ENCODE measurements at places on chromosomes 3 and 15. TPM values are rescaled to one million over a fixed set of nuclear protein-coding genes. Genes with fewer than 3 reads are reported as not detected.

GRCh38 chr15:93121107-93121506, 32.1 kb upstream of the RGMA start:
- no peak overlapping the region for H3K4me3 ChIP-seq
- no peak for DNase-seq
- H3K4me1 ChIP-seq: peaks cover 4% of the 10 kb centered on the region
- H3K27ac ChIP-seq: no peak overlapping the region

FILIP1L gene
- 1.4 TPM for total RNA-seq

KLHL40 gene
- total RNA-seq: not detected

DNA sequence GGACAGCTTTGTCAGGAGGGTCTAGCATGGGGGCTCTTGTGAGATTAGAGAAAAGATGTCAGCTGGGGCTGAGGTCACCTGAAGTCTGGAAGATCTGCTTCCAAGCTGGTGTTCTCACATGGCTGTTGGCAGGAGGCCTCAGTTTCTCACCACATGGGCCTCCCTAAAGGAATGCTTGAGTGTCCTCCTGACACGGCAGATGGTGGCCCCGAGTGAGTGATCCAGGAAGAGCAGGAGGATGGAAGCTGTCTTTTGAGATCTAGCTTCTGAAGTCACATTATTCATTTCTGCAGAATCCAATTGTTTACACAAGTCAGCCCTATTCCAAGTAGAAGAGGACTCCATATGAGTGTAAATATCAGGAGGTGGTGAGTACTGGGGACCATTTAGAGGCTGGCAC, 344.0 kb upstream of the PROK2 start:
- no peaks in the 10 kb centered on the region for H3K36me3 ChIP-seq
- H3K4me1 ChIP-seq: peaks cover 2% of the 10 kb centered on the region
- no peak overlapping the region for H3K4me3 ChIP-seq

SEMA5B gene
- total RNA-seq: not detected

- H3K4me3 ChIP-seq: no peak overlapping the region
- H3K4me1 ChIP-seq: no peaks in the 10 kb centered on the region
- DNase-seq: no peak
- H3K36me3 ChIP-seq: peaks cover 38% of the 10 kb centered on the region
- H3K27ac ChIP-seq: no peak overlapping the region
Measured at GRCh38 chr15:84798436-84798946, 18.7 kb upstream of the ALPK3 start.

DNA sequence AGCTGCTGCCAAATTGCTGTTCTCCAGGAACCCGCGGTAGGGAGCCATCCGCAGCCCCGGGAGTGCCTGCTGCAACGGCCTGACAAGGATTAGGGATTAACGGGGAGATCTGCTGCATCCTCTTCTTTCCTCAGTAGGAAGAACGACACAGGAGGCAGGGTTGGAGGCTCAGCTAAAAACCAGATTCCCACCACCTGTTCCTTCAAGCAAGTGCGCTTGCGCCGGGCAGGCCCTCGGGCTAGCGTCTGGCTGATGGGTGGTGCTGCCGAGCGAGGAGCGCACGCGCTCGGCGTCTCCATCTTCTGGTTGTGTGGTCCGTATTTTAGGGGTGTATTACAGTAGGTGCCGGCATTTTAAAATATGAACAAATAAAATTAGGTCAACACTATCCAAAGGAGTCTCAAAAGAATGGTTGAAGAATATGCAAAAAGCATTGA, 25.4 kb upstream of the SLC25A26 start:
- H3K36me3 ChIP-seq: no peaks in the 10 kb centered on the region
- DNase-seq: no peak
- no peaks in the 10 kb centered on the region for H3K4me1 ChIP-seq
- H3K27ac ChIP-seq: no peak overlapping the region
- H3K4me3 ChIP-seq: no peak overlapping the region
- H3K27me3 ChIP-seq: peaks cover 13% of the 10 kb centered on the region

DNA sequence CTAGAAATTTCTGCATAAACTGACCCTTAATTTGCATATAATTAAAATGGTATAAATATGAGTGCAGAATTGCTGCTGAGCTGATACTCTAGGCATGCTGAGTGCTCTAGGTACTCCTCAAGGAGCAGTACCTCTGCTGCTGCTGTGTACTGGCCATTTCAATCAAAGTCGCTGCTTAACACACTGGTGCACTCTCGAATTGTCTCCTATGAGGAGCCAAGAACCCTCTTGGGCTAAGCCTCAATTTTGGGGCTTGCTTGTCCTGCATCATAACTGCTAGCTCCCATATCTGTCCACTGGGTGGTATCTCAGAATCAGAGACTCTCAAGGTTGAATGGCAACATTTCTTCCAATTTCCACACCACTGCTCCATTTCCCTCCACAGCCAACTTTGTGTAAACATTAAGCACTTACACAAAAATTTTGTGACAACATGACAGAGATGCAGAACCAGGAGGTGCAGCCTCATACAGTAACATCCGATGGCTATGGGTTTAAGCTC, 82.5 kb downstream of the XXYLT1 start:
- H3K27ac ChIP-seq: no peak overlapping the region
- no peak for DNase-seq
- H3K4me1 ChIP-seq: peaks cover 28% of the 10 kb centered on the region
- H3K4me3 ChIP-seq: no peak overlapping the region
